Stimulated activated CD8-positive, alpha-beta memory T cell treated with anti-CD3 and anti-CD28 coated beads, Interleukin-4, amount 100 ng/mL, for 24 hours (primary cell): ENCODE measurements at places on chromosomes 12 and 14.

DNA sequence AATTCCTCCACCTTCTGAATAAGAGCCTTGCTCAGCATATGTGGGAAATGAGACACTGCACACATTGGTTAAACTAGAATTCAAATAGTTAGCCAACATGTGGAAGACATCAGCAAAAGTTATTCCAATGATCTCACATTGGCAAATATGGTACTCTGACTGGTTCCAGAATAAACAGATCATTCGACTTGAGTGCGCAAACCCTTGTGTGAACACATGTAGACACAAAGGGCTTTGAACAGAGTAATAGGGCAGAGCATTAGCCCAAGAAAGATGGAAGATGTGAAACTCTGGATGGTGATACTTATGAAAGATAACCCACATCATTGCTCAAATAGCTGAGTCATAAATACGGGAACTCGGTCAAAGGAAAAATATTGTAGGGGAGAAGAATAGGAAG, 1133.4 kb upstream of the SEL1L start:
- no peak for DNase-seq

GRCh38 chr14:20988717-20989470, 886 bp upstream of the METTL17 start:
- no peak for DNase-seq

- DNase-seq, result no peak
Measured at GRCh38 chr14:67395876-67396189, 16.1 kb downstream of the PLEK2 start.

- no peak for DNase-seq
Measured at GRCh38 chr14:21352587-21352986, 31.2 kb downstream of the SUPT16H start.

DNA sequence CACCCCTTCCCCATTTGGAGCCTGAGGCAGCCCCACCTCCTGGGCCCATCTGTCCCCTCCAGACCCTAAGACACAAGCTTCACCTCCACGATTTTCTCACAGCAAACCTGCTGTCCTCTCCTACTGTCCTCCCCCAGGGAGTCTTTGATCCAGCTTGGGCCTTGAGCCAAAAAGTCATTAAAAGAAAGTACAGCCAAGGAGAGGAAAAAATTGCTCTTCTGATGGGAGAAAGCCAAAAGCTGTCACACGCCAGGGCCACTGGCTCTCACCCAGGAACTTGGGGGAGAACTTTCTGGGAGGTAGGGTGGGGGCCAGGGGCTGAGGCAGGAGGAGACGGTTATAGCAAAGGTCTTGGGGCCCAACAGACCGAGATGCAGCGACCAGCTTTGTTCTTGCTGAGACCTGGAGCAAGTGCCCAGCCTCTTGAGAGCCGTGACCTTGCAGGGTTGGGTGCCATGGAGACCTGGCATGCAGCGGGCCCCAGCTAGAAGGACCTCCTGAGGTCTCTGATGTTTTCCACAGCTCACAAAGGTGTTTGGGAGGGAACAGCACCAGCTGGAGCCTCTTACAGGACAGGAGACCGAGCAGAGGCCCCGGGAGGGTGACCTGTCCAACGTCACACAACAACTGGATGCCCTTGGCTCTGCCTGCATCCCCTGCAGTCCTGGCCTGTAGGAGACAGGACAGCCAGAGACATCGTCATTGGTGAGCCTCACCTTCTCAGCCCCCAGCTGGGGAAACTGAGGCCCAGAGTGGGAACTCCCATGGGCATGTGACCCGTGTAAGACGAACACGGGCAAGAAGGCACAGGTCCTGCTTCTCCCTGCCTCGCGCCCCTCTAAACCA, 124.5 kb downstream of the CALM1 start:
- no peak for DNase-seq

GRCh38 chr14:31943217-31943799, 133.8 kb upstream of the ARHGAP5 start:
- no peak for DNase-seq

DNA sequence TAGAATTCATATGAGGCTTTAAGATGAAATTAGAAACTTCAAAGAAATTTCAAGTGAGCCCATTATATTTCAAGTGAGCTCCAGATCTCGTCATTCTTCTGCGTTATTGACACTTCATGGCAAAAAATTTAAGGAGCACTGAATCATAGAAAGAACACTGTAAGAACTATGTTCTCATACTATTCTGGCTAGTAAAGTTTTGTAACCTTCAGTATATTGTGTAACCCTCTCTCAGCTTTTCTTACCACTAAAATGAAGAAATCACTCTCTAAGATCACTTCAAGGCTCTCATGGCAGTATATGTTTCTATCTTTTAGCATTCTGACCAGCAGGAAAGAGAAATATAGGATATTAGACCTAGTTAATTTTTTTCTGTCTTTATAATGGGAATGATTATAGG, 6.3 kb downstream of the GPHN start:
- DNase-seq, result no peak

GRCh38 chr12:82964446-82964845, 277.7 kb downstream of the TMTC2 start:
- no peak for DNase-seq

GRCh38 chr12:18261906-18262305, 588 bp downstream of the PIK3C2G start:
- no peak for DNase-seq

DNA sequence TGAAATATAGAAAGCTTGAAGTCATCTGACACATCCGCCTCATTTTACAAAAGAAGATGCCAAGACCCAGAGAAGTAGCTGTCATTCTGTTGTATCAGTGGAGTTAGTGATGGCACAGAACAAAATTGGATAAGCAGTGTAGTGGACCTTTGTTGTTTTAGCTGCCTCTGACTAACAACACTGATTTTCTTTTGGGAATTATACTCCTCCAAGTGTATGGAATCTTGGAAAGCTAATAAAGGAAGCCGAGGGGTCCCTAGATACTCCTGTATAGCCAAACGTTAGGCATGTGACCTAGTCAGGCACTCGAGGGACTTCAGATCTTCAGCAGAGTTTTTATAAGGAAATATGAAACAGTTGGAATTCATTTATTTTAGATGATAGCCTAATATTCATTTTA, 94.5 kb downstream of the OTOGL start:
- DNase-seq, result no peak

DNA sequence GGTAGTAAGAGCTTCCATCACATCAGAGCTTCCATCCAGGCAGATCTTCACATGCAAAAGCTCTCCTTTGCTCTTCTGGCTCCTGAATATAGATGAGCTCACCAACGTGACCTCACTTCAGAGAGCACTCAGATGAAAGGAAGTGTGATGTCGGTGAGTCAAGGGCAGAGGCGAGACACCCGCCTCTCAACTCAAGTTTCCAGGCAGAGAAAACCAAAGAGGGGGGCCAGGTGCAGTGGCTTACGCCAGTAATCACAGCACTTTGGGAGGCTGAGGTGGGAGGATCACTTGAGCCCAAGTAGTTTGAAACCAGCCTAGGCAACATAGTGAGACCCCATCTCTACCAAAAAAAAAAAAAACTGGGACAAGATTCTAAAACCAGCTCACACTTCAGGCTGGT, 126.9 kb downstream of the DUSP6 start:
- peak; percentile 56 for DNase-seq

DNA sequence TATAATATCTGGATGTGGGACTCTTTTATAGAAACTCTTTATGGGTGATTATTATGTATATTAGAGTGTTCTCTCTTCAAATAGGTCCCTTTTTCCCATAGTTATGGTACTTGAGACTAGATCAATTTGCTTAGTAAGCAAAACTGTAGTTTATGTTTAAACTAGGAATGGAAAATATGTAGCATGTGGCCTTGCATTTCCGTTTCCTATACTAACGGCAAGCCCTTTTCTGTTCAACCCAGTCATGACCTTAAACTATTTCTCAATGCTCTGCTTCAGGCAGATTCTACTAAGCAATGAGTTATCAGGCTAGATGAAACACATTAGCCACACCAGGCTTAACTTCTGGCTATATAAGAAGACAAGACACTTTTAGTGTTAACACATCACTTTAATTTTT, 84.6 kb downstream of the OTOGL start:
- no peak for DNase-seq

DNA sequence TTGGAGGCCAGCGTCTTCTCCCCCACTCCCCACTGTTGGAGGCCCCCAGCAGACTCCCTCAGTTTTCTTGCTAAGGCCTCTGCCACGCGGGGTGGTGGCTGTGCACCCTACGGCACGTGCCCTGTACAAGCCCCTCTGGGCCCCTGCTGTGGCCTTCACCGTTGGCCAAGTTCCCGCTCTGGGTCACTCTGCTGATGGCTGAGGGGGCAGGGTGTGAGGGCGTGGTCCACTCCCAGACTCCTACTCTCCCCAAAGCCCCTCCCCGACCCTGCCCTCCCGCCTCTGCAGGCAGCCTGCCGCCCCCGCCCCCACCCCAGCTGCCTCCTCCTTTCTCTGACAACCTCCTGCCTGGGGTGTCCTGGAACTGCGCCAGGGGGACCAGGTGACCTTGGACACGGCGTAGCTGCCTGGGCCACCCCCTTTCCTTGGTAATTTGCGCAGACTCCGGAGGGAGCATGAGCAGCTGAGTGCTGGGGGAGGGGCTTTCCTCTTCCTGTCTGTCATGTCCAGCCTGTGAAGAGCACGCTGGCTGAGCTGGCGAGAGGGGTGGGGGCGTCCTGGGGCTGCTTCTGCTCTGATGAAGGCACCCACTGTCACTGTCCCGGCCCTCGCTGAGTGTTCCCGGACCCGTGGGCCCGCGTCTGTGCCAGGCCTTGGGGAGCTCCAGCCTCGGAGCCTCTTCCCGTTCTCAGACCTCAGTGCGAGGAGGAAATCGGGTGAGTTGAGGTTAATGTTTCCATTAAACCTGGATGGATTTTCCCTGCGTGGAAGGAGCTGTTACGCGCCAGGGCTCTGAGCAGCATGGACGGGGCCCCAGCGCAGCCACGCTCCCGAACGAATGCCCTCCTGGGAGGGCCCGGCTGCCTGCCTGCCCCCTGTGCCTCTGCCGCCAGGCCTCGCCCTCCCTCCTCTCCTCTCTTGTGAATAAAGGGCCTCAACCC, 85.0 kb downstream of the KIF26A start:
- no peak for DNase-seq

DNA sequence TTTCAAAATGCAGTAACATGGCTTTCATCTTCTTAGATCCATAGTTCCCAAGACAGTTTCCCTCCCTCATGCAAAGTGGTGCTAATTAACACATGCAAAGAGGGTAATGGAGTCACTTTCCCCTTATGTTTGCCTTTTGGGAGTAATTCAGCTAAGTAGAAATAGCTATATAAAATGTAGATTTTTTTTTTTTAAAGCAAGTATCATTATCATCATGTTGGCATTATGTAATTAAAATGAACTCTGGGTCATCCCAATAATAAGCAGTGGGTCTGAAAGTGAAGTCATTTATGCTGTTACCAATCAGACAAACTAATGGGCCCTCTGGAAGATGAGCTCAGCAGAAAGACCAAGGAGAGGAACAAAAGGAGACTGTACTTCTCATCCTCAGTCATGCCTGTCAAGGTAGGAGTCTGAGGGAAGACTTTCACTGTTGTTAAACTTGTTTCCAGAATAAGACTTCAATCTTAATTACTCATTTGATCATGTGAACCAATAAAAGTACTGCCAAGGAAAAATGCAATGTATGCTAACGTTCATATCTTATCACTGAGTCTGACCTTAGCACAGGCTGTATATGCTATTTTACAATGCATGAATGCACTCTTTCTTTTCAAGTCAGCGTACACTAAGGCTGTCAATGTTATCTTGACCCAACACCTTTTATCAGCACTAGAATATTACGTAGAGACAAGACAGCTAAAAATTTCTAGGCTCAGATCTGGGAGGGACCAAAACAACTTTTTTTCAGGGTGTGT, 26.8 kb downstream of the AREL1 start:
- DNase-seq, result no peak

DNA sequence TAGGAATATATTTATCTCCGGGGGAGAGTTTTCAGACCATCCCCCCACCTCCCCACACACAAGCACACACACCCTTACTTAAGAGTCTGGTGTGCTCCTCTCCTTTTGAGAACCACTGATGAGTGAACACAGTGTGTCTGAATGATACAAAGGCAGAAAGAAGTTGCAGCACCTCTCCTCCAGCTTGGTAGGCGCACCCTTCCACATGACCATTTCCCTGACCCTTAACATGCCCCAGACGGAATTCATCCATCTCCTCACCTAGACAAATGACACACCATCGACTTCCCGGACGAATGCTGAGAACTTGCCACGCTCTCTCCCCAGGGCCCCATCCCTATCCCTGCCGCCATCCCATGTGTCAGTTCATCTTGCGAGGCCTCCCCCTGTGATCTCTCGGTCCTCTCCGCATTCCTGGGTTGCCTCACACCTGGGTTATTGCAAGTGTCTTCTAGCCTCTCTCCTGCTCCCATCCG, 3.9 kb downstream of the TNFRSF1A start:
- DNase-seq, result no peak

GRCh38 chr12:124543052-124543589, 24.3 kb downstream of the NCOR2 start:
- no peak for DNase-seq

- no peak for DNase-seq
Measured at GRCh38 chr12:130428116-130428515, 90.4 kb downstream of the PIWIL1 start.

- no peak for DNase-seq
Measured at GRCh38 chr12:56657416-56658379, 11.9 kb upstream of the ATP5F1B start.
